ENCODE measurements at places on chromosomes 1 and 21. TPM values are rescaled to one million over a fixed set of nuclear protein-coding genes. Genes with fewer than 3 reads are reported as not detected.

DNA sequence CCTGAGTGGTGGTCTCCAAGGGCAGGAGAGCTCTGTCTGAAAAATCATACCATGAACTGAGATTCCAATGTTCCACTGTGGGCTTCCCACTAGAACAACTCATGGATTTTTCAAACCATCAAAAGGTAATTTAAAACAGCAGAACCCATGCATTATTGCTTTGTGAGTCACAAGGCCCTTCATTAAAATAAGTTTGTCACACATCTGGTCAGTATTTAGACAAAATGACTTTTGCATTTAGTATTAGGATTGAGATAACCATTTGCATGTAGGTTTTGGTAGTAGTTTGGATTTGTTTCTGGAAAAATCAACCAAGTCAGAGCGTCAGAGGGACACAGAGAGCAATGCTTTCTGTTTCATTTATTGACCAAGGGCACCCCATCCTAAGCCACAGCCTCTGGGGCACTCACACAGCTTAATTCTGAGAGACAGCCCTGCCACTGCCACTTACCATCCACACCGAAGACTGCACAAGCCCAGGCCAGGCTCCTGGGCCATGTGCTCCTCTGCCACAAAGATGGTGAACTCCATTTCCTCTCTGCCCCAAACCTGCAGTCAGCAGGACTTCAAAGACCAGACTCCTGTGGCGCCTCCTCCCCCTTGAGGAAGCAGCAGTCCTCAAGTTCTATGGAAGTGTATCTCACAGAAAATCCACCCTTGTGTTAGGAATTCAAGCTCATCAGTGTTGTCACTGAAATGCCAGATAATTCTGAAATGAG is 132.6 kb upstream of the DUSP10 start:
- no peak for DNase-seq

GRCh38 chr1:88812366-88812765 is 79.0 kb downstream of the GTF2B start:
- DNase-seq, result no peak

GRCh38 chr1:203281033-203281432 is 24.3 kb upstream of the BTG2 start:
- no peak for DNase-seq

- DNase-seq, result no peak
Observed at GRCh38 chr1:89104147-89104546, 21.8 kb downstream of the GBP2 start.

CDK11A gene
- polyA plus RNA-seq, result 5.3 TPM

- no peak for DNase-seq
Observed at GRCh38 chr1:119956306-119956705, 60.0 kb upstream of the ADAM30 start.

XCL2 gene
- polyA plus RNA-seq, result not detected

GRCh38 chr1:8360493-8361197 is 42.7 kb downstream of the SLC45A1 start:
- no peak for DNase-seq

SPRR3 gene
- polyA plus RNA-seq, result 8.3 TPM

- no peak for DNase-seq
Observed at GRCh38 chr1:203325418-203326091, 20.2 kb downstream of the BTG2 start.

GRCh38 chr1:157269656-157270375 is 131.6 kb upstream of the ETV3 start:
- DNase-seq, result no peak

DNA sequence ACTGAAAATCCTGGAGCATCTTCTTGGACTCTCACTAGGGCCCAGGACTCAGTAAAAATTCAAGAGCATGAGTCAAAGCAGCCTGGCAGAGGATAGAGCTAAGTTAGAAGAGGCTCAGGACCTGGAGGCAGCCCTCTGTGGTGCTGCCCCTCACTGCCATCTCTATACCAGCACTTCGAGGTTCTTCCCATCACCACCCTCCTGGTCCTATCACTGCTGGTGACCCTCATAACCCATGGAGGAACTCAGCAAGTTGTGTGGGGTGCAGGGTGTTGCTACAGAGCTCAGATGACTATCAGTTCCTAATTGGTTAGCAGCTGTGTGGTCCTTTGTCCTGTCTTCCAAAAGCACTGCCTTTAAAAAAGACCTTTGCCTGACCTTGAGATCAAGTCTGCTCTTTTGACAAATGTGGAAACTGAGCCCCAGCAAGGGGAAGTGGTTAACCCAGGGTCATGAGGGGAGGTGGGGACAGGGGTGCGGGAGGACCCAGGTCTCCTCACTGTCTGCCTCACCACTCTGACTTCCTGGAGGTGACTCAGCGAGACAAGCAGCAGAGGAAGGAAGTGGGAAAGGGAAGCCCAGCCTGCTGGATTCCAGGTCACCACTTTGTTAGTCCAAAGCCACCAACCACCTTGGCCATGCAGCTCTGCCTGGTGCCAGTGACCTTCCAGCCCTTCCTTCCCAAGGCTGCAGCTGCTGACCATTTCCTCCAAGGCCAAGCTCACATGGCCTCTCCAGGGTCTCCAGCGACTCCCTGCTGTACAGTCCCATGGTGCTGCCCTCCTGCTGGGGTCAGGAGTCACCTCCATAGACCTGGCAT is 199.4 kb upstream of the EDN2 start:
- DNase-seq, result no peak

- no peak for DNase-seq
Observed at GRCh38 chr1:202361224-202361623, 12.7 kb downstream of the PPP1R12B start.

DNA sequence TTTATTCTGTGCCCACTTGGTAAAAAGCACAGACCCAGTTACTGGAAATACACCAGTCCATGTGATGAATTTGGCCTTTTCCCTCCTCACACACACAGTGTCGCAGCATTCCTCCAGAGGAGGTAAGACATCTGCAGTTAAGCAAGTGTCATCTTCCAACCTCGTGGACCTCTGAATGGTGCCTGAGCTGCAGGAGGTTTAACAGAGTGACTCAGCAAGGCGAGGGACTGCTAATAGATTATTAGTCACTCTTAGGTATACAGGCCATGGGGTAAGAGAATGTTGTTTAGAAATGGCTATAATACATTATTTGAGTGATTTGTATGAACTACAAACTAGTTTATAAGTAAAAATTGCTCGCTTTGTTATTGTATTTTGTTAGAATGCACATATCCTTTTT is 8.6 kb upstream of the LRRC8B start:
- no peak for DNase-seq

DNA sequence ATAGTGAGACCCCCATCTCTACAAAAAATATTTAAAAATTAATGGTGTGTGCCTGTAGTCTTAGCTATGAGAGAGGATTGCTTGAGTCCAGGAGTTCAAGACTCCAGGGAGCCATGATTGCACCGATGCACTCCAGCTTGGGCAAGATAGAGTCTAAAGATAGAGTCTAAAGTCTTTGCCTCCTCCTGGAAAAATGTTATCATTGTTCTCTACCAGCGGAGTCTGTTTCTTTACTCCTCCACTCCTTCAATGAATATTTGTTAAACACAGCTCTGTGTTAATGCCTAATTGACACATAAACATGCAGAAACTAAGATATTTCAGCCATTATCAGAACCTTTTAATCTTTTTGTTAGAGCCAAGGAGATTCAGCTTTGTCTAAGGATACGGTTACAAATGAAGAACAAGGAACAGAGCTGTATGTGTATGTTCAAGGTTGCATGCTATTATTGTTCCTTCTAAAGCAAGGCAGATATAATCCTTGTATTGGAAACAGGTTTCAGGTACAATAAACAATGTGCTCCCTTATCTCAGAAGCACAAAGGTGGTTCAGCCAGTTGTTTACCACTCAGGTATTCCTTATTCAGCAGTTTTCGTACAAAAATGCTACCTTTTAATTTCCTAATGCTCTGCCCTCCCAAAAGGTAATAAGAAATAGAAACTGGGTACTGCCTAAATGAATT is 15.4 kb downstream of the OVAAL start:
- no peak for DNase-seq

GRCh38 chr1:39835110-39835509 is 46.4 kb upstream of the BMP8B start:
- DNase-seq, result no peak

GRCh38 chr1:198902655-198903054 is 263.8 kb downstream of the PTPRC start:
- no peak for DNase-seq
